ENCODE measurements at places on chromosomes 11 and 22.

GRCh38 chr11:84685976-84686375 lies 941.2 kb downstream of the DLG2 start:
- DNase-seq, result no peak

- no peak for DNase-seq
Observed at GRCh38 chr11:19736831-19737230, 24.2 kb downstream of the NAV2 start.

- no peak for DNase-seq
Observed at GRCh38 chr11:115721296-115721995, 217.2 kb upstream of the CADM1 start.

DNA sequence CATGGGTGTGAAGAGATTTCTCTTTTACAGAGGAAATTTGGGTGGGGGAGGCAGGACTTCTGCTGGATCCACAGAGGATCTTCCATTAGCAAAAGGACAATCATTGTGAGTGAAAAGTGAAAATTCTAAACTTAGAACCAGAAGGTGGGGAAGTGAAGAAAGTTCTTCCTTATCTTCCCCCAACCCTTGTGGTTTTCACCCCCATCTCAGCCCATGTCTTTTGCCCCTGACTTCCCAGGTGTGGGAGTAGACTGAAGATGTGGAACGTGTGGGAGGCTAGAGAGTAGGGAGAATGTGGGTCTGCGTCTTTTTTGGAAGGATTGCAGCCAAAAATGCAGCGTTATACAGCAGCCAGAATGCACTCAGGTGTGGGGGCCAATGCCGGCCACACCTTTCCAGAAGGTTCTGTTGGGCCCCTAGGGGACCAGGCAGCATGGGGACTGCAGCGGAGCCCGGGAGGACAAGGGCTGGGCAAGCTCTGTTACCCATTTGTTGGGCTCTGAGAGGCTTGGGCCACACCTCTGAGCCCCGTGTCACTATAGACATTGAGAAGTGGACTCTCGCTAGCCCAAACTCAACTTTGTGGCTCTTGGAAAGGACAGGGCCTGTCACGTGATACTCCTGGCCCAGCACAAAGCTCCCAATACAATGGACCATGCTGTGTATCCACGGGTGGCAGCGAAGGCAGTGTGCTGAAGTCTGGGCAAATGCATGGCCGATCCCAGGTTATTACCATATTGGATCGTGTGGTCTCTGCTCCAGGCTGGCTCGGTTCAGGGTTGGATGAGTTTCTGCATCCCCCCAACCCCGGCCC lies 32.8 kb upstream of the LINC01488 start:
- no peak for DNase-seq

DNA sequence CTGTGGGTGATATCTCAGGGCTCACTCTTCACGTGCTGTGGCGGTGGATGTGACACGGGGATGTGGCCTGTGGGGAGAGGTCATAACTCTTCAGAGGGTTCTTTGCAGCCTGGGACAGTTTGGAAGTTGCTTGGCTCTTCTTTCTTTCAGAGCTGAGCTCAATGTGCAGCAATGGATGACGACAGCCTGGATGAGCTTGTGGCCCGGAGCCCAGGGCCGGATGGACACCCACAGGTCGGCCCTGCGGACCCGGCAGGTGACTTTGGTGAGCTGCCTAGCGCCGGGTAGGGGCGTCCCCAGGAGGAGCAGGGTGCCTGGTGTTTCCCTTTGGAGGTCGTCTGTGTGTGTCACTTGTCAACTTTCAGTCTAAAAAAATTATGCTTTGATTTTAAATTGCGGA lies 5.1 kb downstream of the PHRF1 start:
- no peak for DNase-seq
